ENCODE measurements at places on chromosomes 11 and 22.

DNA sequence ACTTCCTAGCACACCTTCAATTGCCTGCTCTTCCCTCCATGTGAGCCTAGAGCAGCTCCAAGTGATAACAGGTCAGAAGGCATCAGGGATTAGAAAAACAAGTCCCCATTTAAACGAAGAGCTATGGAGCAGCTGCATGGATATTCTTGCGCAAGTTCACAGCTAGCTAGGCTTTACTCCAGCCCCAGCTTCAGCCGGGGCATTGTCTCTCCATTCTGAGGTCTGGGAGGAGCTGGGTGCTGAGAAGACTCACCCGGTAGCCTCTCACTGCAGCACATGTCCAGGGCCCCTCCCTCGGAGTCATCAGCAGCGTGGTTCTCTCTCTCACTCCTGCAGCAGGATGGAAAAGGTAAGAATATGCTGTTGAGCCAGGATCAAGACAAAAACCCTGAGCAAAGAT is 26.0 kb downstream of the PTPN5 start:
- no peak for DNase-seq

DNA sequence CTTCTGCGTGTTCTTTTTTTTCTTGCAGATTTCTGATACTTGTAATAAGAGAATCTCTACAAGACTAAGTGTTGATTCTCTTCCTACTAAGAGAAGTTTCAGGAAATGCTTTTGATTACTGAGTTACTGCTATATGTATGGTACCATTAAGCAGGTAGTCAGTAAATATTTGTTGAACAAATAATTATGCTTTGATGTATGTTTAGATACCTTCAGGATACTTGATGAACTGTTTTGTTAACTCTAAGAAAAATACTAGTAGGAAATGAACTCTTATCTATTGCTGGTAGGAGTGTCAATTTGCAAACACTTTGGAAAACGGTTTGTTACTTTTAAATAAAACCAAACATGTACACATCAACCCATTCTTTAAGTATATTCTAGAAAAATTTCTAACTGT is 90.6 kb downstream of the TMEM135 start:
- peak; percentile 11 for DNase-seq

GRCh38 chr11:134609361-134610115 is 197.5 kb upstream of the B3GAT1 start:
- no peak for DNase-seq

- DNase-seq: no peak
Measured at GRCh38 chr11:34028425-34028824, 23.1 kb upstream of the CAPRIN1 start.

DNA sequence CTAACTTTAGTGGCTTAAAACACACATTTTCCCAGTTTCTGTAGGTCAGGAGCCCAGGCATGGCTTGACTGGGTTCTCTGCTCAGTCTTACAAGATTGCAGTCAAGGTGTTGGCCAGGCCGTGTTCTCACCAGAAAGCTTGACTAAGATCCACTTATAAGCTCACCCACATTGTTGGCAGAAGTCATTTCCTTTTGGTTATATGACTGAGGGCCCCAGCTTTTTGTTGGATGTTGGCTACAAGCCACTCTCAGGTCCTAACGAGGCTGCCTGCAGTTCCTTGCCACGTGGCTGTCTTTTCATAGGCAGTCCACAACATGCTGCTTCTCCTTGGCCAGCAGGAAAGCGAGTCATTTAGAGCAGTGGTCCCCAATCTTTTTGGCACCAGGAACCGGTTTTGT is 79.3 kb upstream of the CRTAM start:
- DNase-seq: no peak

DNA sequence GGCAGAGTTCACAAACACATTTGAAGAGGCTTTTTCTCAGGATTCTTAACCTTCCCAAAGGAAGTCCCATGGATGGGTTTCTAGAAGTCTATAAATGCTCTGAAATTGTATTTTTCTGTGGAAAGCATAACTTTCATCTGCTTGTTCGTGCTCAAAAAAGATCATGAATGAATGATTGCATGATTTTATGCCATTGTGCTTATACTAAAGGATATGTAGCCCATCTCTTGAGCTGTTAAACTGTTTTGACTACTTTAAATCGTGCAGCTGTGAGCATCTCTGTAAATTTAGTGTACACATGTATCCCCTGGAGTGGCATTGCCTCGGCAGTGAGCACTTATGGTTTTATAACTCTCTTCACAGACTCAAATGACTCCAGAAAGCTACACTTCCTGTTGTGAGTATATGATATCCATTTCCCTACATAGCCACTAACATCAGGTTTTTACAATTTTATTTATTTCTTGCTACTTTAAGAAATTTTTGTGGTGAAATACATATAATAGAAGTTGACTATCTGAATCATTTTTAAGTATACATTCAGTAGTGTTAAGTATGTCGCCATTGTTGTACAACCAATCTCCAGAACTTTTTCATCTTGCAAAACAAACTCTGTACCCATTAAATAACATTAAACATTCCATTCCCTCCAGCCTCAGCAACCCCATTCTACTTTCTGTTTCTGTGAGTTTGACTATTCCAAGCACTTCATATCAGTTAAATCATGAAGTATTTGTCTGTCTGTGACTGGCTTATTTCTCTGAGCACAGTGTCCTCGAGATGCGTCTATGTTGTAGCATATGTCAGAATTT is 8.0 kb downstream of the NEAT1 start:
- DNase-seq: no peak

GRCh38 chr11:13338427-13339069 is 61.0 kb downstream of the BMAL1 start:
- DNase-seq: no peak

DNA sequence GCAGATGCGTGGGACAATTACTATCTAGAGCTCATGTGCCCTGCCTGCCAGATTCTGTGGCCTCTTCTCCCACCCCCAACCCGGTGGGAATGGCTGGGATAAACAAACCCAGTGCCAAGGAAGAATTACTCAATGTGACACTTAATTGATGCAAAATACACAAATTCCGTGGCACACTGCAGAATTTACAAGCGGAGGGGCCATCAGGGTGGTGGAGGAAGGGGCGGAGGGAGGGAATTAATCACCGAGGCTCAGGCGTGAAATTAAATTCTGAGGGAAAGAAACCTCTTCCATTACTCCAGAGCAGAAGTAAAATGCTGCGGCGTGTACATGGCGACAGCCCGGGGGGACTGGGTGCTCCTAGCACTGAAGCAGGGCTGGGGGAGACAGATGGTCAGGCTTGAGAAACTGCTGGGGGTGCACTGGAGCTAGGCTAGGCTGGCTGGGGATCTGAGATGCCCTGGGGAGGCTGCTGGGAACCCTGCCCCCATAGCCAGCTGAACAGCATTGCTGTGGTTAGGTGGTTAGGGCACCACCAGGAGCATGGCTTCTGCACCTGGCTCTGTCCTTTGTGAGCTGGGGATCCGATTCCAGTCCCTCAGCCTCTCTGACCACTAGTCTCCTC is 200.6 kb downstream of the CEP164 start:
- DNase-seq: no peak

GRCh38 chr11:116199182-116199581 is 573.6 kb downstream of the BUD13 start:
- no peak for DNase-seq

DNA sequence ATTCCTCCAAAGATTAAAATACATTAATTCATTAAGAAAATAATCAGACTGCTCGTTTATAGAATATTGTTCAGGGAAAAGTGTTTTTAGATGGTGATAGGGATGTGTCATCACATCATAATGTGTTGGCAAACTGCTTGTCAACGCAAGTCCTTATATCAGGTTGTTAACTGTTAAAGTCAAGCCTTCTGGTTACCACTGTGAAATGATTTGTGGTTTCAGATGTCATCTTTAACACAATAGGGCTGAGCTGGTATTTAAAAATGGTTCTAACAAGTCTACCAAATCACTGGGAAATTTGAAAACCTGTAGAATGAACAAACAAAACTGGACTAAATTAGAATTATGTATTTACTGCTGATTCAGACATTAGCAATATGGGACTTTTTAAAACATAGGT is 2.4 kb upstream of the MMP13 start:
- DNase-seq: no peak

- DNase-seq: no peak
Measured at GRCh38 chr11:121437018-121437685, 15.0 kb upstream of the SORL1 start.

All from NCI-H1930 (cell line).